Right renal pelvis (tissue), 4 donors: ENCODE measurements at places on chromosomes 3 and 15.

- DNase-seq: no peak
Measured at GRCh38 chr3:10666621-10667020, 149.4 kb upstream of the SLC6A11 start.

- no peak for DNase-seq
Measured at GRCh38 chr3:18556503-18557135, 131.5 kb upstream of the SATB1 start.

GRCh38 chr3:880371-880770, 212.5 kb upstream of the CNTN6 start:
- DNase-seq: no peak

DNA sequence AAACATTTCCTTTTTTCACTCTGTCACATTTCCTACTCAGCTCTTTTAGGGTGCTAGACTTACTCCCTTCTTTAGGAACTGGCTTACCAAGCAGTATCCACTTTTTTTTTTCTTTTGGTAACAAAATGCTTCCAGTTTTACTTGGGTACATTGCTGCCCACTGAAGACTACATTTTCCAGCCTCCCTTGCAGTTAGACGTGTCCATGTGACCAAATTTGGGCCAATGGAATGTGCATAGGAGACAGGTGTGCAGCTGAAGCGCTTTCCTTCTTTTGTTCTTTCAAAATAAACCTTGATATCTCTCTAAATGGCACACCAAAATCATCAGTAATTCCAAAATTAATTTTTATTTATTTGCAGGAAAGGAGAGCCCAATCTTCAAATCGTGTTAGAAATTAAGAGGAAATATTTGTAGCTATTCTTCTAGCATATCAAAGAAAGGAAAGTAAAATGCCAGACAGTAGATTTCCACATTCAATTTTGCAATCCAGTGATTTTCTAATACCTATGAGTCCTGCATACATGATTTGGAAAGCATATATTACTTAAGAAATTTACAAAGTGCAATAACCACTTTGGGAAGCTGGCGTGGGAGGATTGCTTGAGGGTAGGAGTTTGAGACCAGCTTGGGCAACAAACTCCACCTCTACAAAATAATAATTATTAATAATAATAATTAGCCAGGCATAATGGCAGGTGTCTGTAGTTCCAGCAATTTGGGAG, 422.0 kb upstream of the FRG2C start:
- no peak for DNase-seq

- no peak for DNase-seq
Measured at GRCh38 chr3:184822654-184823053, 10.7 kb downstream of the VPS8 start.

DNA sequence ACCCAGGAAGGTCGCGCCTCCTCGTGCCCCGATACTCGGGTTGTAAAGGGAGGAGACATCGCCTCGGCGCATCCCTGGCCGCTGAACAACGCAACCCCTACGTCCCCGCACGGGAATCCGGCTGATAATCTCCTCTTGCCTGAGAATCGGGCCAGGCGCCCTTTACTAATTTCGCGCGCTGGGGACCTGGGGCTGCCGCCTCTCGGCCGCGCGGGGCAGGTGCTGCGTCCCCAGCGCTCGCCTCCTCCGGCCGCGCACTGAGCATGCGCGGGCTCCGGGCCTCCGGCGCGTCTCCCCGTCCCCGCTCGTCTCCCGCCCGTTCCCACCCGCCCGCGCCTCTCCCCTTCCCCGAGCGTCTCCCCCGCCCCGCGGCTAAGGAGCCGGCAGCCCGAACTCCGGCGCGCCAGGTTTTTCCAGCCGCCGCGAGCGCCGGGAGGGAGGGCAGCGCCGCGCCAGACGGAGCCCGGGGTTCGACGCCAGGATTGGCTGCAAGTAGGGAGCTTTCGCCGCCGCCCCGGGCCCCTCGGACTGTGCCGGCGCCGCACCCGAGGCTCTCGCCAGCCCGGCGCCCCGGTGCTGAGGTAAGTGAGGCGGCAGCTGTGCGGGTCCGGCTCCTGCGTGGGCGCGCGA, at the start of gene CNTN4:
Gene CNTN4 (plus strand): TSS at position 469 of the 630 bp plus-strand sequence.
- DNase-seq: peak; percentile 86

- no peak for DNase-seq
Measured at GRCh38 chr3:55094676-55095075, 166.8 kb upstream of the LRTM1 start.

DNA sequence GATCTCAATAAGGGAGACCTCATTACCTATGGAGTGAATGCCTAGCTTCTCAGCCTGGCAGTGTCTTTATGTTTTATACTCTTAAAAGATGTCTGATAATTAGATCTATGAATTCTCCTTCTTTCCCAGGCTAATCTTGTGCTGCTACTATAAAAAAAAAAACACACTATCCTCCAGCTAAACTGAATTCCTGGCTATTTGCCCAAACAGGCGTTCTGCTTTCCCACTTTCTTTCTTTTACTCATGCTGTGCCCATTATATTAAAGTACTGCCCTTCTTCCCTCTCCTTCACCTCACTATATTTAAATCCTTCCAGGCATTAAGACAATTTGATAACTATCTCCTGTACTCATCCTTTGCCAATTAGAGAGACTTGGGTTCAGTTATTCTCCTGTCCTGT, 1134.9 kb downstream of the ROBO2 start:
- DNase-seq: no peak

GRCh38 chr15:74754593-74755215, 6.1 kb downstream of the CYP1A2 start:
- no peak for DNase-seq

DNA sequence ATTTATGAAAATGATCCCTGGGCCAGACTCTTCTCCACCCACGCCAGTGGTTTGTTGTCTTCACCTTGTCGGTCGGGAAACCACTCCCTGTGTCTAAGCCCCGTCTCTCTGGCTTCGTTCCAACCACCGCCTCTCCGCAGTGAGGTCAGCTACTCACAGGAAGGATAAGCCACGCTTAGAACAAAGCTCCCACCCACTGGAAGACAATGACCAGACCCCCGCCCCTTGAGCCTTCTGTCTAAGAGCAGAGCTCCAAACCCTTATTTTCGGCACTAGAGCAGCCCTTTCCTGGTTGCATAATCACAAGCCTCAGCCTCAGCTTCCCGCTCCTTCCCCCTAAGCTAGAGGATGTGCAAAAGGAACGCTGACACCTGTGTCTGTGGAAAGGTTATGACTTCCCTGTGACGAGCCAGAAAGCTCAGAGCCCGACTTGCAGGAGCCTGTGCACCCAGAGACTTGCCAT, 114.9 kb upstream of the MEF2A start:
- DNase-seq: no peak

GRCh38 chr15:34628577-34629152, 45.2 kb upstream of the GOLGA8B start:
- no peak for DNase-seq

DNA sequence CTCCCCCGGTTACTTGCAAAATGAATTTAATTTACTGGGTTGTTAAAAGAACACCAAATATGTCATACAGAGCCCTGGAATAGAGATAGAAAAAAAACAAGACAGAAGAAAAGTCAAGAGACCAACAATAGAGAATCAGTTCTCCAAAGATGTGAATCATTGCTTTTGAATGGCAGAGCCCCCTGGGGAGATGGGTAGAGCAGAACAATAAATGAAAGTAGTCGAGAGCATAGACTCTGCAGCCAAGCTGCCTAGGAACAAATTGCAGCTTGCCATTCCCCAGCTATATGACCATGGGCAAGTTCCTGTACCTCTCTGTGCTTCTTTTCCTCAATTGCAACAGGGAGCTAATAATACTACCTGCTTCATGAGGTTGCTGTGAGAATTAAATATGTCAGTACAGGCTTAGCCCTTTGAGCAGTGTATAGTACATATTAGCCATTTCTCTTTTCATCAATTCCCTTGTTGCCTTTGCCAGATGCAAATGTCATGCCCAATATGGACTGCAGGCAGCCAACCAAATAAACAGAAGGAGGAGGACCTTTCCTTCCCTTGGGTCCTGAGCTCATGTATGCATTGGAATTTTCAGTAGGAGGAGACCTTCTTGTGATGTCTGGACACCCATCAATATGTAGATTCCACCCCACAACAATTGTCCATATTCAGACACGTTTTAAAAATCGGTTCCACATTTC, 25.0 kb upstream of the BFSP2 start:
- DNase-seq: no peak

- no peak for DNase-seq
Measured at GRCh38 chr15:75149867-75150709, 51.6 kb upstream of the C15orf39 start.

DNA sequence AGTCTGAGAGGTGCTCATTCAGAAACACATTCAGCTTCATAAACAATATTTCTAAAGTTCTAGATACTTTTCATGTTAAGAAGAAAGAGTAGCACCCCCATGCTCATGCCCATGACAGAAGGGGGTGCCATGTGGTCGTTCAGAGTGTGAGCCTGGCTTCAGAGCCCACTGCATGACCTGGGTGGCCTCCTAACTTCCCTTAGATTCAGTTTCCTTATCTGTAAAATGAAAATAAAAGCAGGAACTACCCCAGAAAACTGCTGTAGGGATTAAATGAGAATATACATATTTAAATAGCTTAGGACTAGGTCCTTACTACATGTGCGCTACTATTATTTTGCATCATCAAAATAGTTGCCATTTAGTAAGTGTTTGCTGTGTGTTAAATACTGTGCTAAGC, 69.2 kb downstream of the ABHD5 start:
- DNase-seq: no peak

DNA sequence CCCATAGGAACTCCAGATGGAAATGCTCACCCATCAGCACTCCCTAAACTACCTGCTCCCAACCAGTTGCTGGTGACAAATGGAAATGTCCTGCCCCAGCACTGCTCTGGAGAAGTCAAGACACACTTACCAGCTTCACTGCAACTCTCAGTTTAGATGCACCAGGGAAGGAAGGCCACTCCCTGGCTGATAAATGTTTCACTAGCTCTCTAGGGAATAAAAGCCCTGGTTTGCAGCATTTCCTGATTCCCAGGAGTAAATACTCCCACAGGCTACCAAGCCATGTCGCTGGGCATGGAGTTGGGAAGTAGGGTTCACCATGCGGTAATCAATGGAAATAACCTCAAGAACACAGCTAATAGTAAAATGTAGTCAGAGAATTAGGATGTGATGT, 112.0 kb upstream of the NEO1 start:
- DNase-seq: no peak

DNA sequence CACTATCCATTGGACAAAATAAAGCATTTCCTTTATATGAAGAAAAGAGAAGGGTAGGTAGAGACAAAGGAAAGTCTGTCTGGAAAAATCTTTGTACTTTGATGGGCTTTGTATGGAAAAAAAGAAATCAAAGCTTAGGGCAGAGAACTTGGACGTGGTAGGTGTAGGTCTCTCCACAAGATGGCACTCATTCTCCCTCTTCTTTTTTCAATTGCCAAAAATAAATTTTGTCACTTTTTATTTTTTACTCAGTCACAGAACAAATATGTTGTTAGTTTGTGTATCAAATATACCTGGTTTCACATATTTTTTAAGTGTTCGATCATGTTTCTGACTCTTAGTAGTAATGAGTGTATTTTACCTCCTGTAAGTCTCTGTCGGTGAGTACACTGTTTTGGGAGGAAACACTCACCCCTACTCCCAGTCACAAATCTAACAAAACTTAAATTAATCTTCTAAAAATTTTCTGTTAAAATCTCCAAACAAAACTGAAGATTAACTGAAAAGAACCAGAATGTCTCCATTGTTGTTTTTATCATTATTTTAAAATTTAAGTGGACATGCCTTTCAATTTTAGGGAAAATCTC, 415.8 kb upstream of the GOLIM4 start:
- DNase-seq: no peak

DNA sequence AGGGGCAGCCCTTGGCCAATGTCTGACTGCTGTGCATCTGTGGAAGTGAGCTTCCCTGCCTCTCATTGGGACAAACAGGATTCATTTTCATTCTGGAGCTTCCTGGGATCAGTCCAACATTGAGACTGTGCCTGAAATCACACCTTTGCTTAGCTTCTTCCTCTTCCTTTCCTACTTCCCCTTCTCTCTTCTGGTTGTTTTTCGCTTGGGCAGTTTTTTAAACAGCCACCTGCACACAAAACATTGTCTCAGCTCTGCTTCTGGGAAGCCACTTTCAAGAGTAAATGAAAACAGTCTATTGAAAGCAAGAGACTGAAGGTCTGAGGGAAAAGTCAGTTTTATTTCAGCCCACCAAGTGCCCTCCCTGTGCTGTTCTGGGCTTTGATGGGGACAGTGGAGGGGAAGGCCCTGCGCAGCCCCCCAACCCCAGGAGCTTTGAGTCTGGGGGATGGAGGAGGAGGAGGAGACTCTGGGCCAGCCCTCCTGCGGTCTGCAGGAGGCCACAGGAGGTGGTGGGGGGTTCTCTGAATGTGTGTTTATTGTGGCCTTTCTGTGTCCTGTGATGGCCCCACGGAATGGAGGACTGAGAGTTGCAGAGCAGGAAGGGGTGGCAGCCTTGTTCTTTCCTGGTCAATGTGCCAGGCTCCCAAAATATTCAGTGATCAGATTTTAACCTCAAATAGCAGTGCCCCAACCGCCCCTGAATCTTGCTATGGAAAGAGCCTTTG, 7.8 kb upstream of the ISLR2 start:
- DNase-seq: no peak

DNA sequence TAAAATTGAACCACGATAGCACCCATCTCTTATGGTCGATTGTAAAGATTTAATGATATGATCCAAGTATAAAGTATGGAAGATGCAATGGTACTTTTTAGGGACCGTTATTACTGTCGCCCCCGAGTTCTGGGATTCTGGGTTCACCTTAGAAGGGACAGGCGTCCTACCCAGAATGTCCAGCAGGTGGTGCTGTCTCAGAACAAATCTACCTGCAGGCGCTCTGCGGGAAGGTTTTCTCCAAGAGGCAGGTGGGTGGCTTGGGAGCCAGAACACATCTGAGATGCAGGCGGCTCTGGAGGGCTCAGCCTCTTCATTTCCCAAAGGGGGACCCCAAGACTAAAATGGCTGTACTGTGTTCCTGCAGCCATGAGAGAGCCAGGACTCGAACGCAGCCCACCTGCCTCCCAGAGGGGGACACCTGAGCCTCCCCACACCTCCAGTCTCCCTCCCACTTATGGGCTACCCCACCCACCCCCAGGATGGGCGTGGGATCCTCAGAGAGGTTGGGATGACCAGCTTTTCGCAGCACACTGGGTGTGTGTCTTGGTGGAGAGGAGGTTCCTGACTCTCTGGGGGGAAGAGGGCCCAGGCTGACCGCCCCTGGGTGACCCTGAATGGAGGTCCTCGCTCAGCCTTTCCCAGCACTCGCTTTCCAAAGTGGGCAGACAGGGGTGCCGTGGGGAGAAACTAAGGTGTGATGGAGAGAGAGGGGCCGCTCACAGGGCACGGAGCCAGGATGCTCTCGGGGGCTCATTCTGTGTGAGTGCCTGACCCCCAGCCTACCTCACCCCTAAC, 28.1 kb upstream of the CORO2B start:
- DNase-seq: no peak

GRCh38 chr3:108472001-108472591, 38.3 kb downstream of the MYH15 start:
- no peak for DNase-seq

GRCh38 chr3:53081318-53081717, 35.4 kb upstream of the SFMBT1 start:
- no peak for DNase-seq

- no peak for DNase-seq
Measured at GRCh38 chr3:77380136-77380535, 340.2 kb downstream of the ROBO2 start.
